ENCODE measurements at places on chromosomes 6 and 20.

GRCh38 chr6:39362487-39362865 is 40.0 kb upstream of the KCNK16 start:
- peak; percentile 55 for DNase-seq

GRCh38 chr20:47540443-47541354 is 39.0 kb downstream of the NCOA3 start:
- DNase-seq = peak; percentile 25

- peak; percentile 68 for DNase-seq
Observed at GRCh38 chr20:46520976-46521579, 7.7 kb upstream of the ZNF334 start.

DNA sequence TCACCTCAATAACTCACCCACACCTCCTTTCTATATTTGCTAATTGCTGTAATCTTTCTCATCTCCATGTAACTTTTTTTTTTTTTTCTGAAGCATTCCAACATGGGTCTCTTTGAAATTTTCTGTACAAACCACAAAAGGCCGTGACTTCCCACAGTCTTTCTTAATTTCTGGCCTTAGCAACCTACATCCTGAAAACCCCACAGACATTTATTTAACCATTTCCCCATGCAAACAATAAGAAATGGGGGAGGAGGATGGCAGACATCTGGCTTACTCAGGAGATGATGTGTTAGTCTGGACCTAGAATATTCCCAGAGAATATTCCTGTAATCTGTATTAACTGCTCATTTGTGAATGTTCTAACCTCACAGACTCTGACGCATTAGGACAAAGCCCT is 57.6 kb downstream of the MEP1A start:
- DNase-seq = no peak

- DNase-seq = no peak
Observed at GRCh38 chr6:89941763-89942497, 47.7 kb downstream of the GJA10 start.

DNA sequence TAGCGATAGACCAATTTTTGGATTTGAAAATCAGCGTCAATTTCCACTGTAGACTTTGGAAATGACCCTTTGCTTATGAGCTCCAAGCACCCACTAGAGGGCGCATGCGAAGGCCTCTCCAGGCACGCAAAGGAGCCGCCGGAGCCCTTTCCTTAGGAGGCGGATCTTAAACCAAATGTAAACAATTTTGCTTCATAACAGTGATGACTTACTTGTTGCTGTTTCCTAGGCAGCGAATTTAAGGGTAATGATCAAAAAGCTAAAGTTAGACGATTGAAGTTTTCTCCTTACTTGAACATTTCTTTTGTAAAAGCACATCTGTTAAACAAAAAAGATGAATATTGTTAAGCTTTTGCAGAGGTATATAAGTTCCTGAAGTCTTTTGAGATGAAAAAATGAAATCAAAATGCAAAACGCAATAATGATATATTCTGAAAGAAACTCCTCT is 29.2 kb upstream of the EXOC2 start:
- DNase-seq = peak; percentile 93

- no peak for DNase-seq
Observed at GRCh38 chr6:161522276-161522675, 248.4 kb upstream of the AGPAT4 start.

GRCh38 chr6:72938104-72938503 is 287.2 kb downstream of the KHDC1L start:
- no peak for DNase-seq

GRCh38 chr6:110654096-110654820 is 161.0 kb downstream of the CDK19 start:
- peak; percentile 79 for DNase-seq

- DNase-seq = peak; percentile 61
Observed at GRCh38 chr6:131136021-131136786, 937 bp downstream of the AKAP7 start.

- no peak for DNase-seq
Observed at GRCh38 chr6:109060571-109060970, 34.1 kb downstream of the SESN1 start.

DNA sequence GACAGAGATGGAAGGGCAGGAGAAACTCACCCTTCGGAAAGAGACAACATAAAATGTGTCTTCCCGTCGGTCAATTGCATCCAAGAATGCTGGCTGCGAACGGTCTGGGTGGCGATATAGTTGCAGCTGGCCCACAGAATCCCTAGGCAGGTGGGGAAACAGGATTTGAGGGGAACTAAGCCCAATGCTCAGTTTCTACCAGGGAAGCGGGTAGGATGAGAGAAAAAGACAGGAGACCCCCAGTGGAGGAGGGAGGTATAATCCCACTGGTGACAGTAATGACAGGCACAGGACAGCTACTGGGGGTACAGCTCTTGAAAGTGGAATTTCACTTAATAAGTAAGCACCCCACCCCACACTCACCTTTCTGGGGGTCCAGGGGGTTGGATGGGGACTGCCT is 7.5 kb upstream of the TNXB start:
- peak; percentile 63 for DNase-seq

DNA sequence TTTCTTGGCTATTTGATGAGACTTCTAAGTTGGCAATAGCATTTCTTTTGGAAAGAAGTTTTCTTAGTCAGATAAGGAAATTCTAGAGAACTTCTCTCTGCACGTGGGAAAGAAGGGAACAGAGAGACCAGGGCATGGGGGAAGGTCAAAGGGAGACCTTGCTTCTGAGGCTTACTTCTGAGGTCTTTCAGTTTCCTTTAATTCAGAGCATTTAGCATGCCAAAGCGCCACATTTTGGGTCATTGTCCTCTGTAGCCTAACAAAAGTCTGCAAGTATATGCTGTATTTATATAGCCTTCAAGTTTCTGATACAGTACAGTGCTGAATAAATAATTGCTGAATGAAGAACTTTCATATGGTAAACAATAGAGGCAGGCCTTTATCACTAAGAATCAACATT is 95.6 kb downstream of the SAMD3 start:
- no peak for DNase-seq

GRCh38 chr20:49691818-49692568 is 21.7 kb downstream of the B4GALT5 start:
- DNase-seq = no peak

DNA sequence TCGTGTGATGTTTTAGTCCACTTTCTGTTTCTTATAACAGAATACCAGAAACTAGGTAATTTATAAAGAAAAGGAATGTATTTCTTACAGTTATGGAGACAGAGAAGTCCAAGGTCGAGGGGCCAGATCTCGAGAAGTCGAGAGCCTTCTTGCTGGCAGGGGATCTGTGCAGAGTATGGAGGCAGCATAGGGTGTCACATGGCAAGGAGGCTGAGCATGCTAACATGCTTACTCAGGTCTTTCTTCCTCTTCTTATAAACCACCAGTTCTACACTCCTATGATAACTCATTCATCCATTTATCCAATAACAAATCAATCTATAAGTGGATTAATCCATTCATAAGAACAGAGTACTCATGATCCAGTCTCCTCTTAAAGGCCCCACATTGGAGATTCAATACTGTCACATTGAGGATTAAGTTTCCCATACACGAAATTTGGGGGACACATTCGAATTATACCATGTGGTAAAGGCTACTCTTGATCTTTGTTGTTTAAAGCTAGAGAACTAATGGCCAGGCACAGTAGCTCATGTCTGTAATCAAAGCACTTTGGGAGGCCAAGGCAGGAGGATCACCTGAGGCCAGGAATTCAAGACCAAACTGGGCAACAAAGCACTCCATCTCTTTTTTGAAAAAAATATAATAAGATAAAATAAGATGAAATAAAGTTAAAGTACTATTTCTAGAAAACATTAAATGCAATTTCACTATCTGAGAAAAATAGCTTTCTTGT is 2.1 kb downstream of the GOPC start:
- DNase-seq = peak; percentile 33

DNA sequence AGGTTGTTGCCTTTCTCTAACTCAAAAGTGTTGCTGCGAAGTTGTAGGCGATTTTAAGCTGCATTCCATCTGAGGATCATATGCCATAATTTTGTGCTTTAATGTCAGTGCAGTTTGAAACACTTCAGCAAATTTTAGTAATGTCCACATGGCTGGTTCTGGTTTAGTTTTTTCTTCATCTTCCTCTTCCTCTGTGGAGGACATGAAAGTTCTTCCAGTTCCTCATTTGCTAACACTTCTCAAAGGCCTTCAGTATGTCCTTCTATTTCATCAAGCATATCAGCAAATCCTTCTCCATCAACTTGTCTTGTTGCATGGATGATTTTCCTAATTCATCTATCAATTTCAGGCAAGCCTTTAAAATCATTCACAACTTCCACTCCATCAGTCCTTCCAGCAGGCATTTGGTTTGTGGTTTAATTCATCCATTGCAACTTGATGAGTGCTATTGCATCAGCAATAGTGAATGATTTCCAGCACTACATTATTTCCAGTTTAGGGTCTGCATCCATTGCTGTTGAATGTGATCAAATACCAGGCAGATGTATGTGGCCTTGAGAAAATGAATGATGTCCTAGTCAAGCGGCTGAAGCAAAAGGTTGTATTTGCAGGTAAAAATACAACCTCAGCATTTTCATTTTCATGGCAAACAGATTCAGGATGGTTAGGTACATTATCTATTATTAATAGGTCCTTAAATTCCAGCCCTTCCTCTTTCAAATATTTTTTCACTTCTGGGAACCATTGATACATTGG is 20.2 kb downstream of the SHLD1 start:
- DNase-seq = no peak

- peak; percentile 56 for DNase-seq
Observed at GRCh38 chr6:111480988-111481822, 1.8 kb downstream of the REV3L start.

DNA sequence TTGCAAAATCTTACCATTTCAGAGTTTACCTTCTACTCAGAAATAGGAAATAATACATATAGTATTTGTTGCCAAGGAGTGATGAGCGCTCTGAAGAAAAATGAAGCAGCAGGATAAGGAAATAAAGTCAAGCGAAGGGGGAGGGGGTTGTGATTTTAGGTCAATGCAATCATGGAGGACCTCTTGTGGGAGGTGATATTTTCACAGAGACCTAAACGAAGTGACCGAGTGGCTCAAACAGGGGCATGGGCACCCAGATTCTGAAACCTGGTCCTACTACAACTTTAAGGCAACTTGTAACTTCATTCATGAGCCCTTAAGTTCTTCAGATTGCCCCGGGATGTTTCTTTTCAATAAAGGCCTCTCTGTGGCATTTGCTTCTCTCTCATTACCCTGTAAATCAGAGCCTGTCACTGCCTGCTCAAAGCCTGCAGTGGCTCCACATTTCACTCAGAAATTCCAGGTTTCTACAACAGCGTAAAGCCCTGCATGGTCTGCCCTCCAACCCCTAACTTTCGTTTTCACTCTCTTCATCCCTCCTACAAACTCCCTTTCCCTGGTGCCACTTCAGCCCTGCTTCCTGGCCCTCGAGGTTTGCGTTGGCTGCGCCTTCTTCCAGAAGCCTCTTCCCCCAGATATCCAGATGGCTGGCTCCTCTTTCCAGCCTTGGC is 162.7 kb downstream of the TBC1D7 start:
- no peak for DNase-seq

DNA sequence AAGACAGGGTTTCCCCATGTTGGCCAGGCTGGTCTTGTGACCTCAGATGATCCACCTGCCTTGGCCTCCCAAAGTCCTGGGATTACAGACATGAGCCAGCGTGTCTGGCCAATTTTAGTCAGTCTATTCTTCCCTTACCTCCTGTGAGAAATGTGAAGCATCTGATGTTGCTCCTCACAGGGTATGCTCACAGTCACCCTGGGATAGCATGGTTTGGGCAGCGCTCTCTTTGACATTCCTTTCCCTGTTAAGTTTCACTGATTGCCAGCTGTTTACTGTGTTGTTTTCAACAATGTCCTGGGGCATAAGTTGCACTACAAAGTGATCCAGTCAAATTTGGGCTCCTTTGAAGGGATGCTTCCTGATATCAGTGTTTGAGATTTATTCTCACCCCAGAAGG is 13.1 kb downstream of the CDC5L start:
- no peak for DNase-seq

DNA sequence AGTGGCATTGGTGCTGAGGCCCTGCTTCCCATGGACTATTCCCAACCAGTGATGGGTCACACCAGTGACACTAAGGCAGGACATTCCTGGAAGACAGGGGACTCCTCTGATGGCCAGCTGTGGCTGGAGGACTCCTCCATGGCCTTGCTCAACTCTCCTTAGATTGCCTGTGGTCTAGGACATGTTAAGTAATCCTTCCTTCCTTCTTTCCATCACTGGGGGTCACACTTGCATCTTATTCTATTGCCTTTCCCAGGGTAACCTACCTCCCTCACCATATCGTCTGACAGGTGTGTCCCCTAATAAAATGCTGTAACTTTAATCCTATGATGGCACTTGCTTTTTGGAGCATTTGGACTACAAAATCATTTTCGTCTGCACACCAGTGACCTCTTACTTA is 24.5 kb upstream of the HLA-A start:
- no peak for DNase-seq

- no peak for DNase-seq
Observed at GRCh38 chr6:154554491-154554890, 44.0 kb upstream of the CNKSR3 start.

- no peak for DNase-seq
Observed at GRCh38 chr6:3402310-3403237, 54.3 kb downstream of the SLC22A23 start.

DNA sequence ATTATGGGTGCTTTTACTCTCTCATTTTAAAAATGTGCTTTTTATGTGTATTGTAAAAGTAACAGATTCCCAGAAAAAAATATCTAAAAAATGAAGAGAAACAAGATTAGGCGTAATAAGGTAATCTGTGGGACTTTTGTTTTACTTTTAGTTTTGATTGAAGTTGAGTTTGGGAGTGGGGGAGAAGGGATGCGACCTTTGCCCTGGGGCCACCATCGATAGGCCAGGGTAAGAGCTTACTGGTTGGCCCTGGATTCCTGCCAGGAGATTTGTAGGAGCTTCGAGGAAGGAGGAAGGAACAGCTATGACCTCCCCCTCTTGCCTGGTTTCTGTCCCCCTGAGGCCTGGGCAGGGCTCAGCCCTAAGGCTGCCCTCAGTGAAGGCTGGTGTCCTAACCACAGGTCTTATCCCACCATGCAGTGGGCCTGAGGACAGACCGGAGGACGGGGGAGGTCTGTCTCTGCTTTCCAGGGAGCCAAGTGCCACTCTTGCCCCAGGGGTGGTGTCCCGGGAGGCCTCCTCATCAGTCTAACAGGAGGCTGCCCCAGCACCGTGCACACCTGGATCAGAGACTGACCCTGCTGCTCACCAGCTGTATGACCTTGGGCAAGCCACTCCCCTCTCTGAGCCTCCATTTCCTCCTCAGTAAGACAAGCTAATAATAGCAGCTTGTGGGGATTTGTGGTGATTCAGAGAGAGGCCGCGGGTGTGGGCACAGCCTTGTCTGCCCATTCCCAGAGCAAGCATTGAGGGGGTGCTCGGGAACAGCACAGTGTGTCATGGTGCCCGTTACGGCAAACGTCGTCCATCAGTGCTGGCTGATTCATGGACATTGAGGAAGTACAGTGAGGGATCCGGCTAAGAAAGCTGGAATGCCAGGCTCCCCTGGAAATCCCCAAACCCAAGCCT is 21.2 kb downstream of the TGM2 start:
- DNase-seq = peak; percentile 98

DNA sequence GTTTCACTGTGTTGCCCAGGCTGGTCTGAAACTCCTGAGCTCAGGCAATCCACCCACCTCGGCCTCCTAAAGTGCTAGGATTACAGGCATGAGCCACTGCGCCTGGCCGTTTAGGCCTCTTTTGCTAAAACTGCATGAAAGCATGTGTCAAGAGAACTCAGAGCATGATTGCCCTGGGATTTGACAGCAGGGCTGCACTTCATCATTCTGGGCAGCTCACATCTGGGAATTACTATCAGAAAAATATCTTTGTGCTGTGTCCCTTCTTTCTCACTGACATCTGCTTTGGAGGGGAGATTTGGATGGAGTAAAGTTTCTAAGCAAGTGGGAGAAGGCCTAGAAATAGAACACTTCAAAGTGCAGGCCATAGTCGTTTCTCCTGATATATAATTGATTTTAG is 59.6 kb upstream of the EIF2S2 start:
- no peak for DNase-seq
